Activated CD4-positive, alpha-beta T cell treated with anti-CD3 and anti-CD28 coated beads, Interleukin-2, amount 50 U/mL, for 48 hours (primary cell): ENCODE measurements at places on chromosomes 4 and X.

DNA sequence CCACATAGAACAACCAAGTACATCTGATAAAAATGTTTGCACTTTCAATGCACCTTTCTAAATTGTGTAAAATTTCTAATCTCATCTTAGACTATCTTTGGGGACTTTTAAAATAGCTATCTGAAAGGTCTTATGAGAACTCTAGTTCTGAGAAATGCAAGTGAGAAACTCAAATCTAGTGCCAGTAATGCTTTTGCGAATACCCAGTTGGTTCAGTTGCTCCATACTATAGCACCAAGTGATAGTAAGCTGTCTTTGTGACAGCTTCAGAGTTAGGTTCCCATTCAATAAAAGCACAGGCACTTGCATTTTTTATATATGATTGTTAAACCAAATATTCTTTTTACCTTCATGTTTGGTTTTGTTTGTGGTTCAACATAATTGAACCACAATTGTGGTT lies 4.5 kb upstream of the ITM2A start:
- DNase-seq, result no peak

DNA sequence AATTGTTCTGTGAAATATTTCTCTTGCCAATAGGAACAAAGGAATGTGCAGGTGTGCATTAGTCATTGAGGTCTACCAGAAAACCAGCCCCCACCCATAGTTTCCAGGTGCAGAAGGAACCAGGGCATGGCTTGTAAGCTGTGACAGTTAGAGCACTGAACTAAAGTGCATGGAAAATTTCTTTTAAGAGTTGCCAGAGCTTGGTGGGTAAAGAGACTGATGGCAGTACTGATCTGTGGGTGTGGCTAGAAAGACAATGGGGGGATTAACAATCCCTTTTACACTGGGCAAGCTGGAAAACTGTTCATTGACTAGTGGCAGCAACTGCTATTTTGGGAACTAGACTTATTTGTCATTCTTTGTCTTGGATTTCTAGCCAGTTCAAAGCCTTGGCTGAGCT lies 326.9 kb downstream of the PCDH19 start:
- no peak for DNase-seq

GRCh38 chrX:144219035-144219434 lies 335.2 kb downstream of the UBE2NL start:
- no peak for DNase-seq

GRCh38 chr4:74934888-74935287 lies 2.0 kb downstream of the PARM1 start:
- DNase-seq, result no peak

DNA sequence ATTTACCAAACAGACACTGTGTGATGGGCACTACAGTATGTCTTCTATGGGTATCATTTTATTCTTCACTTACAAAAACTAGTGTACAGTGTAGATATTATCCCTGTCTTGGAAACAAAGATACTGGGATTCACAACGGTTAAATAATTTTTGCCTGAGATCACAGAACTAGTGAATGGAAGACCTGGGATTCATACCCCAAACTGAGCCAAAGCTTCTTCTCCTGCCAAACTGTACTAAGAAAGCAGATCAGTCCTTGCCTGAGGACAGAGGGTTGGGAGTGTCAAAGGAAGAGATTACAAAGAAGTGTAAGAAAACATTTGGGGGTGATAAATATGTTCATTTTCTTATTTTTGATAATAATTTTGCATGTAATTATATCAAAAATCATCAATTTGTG lies 43.1 kb downstream of the PPA2 start:
- DNase-seq, result no peak

GRCh38 chr4:143773998-143774895 lies 73.8 kb upstream of the FREM3 start:
- peak; percentile 56 for DNase-seq

- no peak for DNase-seq
Observed at GRCh38 chr4:147785129-147785528, 53.2 kb downstream of the ARHGAP10 start.

- no peak for DNase-seq
Observed at GRCh38 chr4:36747277-36748129, 466.1 kb downstream of the DTHD1 start.

DNA sequence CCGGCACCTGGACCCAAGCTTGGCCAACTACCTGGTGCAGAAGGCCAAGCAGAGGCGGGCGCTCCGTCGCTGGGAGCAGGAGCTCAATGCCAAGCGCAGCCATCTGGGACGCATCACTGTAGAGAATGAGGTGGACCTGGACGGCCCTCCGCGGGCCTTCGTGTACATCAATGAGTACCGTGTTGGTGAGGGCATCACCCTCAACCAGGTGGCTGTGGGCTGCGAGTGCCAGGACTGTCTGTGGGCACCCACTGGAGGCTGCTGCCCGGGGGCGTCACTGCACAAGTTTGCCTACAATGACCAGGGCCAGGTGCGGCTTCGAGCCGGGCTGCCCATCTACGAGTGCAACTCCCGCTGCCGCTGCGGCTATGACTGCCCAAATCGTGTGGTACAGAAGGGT lies 3.7 kb downstream of the SUV39H1 start:
- DNase-seq, result no peak

DNA sequence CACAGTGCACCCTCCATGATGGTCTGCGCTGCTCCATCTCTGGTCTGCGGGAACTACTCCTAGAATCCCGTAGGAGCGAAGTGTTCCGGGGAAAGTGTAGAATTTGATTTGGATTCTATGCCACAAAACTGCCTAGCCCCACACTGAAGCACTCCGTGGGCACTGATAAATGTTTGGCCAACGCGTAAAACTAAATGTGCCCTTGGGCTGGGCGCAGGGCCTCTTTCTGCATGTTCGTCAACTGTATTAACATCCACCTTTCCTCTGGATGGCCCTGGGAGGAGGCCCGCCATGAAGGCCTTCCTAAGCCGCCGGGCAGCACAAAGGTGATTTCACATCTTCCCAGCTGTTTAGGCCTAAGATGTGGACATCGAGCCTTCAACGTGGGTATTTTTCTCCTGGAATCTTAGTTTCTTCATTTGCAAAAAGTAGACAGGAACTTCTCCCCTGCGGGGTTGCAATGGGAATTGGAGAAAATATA lies 2.6 kb downstream of the MSX1 start:
- DNase-seq, result no peak

- DNase-seq, result no peak
Observed at GRCh38 chr4:76533314-76533713, 98.3 kb downstream of the SHROOM3 start.

- DNase-seq, result no peak
Observed at GRCh38 chr4:53050361-53050774, 188.3 kb downstream of the RASL11B start.

GRCh38 chr4:113317523-113317922 lies 268.1 kb downstream of the ANK2 start:
- no peak for DNase-seq

DNA sequence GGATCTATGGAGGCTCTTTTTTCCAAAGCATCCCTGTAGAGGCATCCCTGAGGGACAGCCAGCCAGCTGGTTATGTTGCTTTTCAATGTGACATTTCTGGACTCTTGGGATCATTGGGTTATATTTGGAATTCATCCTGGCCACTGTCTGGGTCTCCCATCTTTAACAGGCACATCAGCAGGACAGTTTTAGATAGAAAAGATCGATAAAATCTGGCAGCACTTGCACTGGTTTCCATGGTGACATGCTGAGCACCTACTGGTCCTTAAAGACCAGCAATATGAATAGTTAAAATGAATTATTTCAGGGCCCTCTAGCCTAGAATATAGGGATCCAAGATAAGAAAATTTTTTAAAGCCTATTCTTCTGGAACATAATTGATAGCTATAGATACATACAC lies 151.6 kb downstream of the KDR start:
- no peak for DNase-seq

GRCh38 chr4:16225167-16225862 lies 956 bp downstream of the TAPT1 start:
- DNase-seq, result no peak

DNA sequence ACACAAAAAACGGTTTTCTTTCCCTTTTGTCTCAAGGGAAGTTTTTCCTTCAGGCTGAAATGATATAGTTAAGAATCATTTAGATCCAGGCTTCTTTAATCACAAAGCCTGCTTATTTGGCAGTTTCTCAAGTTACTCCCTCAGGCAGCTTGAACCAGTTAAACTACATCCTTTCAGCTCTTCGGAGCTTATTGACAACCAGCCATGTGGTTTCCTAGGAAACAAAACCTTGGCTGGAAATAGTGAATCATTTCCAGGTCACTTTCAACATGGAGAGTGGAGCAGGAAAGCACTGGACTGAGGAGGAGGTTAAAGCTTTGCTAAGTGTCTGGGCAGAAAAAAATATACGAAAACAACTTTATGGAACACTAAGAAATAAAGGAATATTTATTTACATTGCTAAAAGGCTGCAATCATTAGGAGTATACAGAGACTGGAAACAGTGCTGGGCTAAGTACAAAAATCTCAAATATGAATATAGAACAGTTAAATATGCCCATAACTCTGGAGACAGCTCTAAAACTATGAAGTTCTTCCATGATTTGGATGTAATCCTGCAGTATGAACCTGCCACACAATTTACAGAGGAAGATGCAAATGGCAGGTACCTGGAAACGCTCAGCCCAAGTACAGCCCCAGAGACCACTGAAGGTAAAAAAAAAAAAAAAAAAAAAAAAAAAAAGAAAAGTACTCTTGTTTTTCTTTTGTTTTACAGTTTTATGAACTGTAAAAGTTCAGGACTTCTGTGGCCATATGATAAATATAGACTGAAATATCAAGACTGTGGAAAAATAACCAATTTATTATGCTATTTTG lies 23.2 kb upstream of the AASDH start:
- DNase-seq, result no peak

- DNase-seq, result no peak
Observed at GRCh38 chr4:108359130-108359985, 190.6 kb upstream of the LEF1 start.
